HCT116 (cell line): ENCODE measurements at places on chromosomes 4 and X. TPM values are rescaled to one million over a fixed set of nuclear protein-coding genes. Genes with fewer than 3 reads are reported as not detected.

DNA sequence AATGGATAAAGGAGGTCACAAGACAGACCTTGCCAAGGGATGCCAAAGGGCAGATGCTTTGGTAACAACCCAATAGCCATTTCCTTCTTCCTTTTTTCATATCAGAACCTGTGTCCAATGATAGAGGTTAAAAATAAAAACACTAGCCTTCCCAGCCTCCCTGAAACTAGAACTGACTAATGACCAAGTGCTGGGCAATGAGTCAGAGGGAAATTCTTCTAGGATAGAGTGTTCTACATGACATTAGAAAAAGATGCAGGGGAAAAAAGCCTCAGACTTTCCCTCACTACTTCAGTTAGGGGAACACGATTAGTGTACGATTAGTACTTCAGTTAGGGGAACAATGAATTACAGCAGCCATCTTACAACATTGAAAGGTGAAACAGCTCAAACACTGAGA is 29.3 kb upstream of the FAM47C start:
- DNase-seq: no peak

DNA sequence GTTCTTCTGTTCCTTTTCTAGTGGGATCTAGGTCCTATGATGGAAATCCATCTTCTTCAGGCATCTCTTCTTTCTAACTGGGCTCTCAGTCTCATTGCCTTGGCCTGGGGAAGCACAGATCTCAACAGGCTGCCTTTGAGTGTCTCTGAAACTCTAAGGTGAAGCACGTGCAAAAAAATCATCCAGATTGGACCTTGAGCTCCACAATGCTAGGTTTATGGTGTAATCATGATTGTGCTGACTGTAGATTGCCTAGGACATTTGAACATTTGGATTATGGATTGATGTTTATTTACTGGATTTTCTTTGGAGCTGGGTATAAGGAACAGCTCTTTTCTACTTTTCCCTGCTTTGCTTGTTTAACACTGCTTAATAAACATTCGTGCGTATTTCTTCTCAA is 191.5 kb upstream of the NR3C2 start:
- no peak for DNase-seq

DNA sequence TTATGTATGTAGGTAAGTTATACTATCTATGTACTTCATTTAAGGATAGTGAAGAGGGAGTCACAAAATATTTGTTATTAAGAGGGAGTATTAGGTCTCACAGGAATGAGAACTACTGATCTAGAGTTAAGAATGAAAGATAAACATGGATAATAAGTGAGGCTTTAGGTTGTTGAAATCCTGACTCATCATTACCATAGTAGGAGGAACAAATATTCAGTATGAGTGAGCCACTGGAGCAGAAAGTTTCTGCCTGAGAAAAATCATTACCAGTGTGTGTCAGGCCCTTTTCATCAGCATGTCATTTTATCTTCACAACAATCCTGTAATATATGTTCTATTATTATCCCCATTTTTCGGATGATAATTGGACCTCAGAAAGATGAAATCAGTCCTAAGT is 27.2 kb upstream of the IGSF1 start:
- DNase-seq: no peak

DNA sequence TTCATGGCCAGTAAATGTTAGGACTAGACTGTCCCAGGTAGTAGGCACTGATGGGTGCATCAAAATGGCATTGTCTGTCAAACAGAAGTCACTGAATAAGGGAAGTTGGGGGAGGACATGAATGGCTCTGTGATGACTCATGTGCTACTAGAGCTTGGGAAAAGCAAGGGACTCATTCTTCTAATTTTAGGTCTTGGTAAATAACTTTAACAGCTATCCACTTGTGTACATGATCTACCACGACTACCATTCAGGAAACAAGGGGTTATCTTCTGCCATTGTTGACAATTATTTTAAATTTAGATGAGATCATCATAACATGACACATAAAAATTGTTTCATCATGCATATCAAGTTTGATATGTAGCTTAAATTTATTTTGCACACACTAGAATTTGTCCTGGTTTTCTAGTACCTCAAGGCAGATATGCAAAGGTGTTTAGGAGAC is 6.3 kb downstream of the AREG start:
- DNase-seq: no peak

GRCh38 chr4:89308161-89308500 is 531 bp upstream of the GPRIN3 start:
- DNase-seq: no peak

GRCh38 chrX:148290041-148290440 is 210.4 kb upstream of the AFF2 start:
- no peak for DNase-seq

DNA sequence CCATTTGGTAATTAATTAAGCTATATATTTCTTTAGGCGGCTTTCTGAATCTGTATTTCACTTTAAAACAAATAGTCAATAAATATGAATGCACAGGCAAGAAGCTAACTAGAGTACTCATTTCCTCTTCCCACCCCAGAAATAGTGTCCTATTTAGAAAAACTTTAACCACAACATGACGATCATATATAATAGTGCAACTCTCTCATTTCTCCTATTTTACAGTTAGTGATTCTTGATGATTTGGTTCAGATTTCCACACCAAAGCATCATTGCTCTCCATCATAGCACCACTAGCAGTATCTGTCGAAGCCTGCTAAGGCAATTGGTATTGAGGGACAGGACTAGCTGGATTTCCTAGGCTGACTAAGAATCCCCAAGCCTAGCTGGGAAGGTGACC is 184.0 kb upstream of the GALNTL6 start:
- no peak for DNase-seq

SPACA5 gene
- not detected for total RNA-seq

GRCh38 chrX:112545051-112545450 is 134.7 kb downstream of the LHFPL1 start:
- no peak for DNase-seq

- DNase-seq: no peak
Observed at GRCh38 chrX:40012039-40012867, 85.5 kb downstream of the BCOR start.

- no peak for DNase-seq
Observed at GRCh38 chr4:1057403-1057745, 45.9 kb downstream of the FGFRL1 start.

TCEAL7 gene
- total RNA-seq: 0.20 TPM

L1CAM gene
- 14.8 TPM for total RNA-seq

GPC4 gene
- 9.7 TPM for total RNA-seq

DNA sequence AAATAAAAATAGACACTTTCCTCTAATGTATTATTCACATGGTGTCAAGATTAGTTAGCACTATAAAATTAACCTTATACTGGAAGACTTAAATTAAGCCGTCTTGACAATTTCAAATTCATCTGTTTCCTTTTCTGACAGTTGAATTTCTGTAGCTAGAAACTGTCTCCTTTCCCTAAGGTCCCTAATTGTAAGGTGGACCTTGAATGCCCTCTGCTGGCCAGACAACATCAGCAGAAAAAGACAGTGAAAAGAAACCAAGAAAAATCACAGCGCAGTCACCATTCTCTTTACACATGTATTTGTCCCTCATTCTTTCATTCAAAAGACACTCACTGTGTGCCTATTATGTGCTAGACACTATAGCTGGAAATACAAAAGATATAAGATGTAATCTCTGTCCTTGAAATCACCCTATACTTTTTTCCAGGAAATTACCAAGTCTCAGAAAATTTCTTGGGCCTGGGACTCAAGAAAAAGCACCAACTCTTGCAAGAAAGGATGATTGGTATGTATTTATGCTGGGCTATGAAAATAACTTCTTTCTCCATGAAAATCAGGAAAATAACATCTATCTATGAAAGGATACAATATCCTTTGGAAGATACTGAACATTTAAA is 32.7 kb upstream of the AMBN start:
- peak; percentile 35 for DNase-seq

GRCh38 chrX:153533091-153533490 is 15.6 kb downstream of the ATP2B3 start:
- no peak for DNase-seq

DNA sequence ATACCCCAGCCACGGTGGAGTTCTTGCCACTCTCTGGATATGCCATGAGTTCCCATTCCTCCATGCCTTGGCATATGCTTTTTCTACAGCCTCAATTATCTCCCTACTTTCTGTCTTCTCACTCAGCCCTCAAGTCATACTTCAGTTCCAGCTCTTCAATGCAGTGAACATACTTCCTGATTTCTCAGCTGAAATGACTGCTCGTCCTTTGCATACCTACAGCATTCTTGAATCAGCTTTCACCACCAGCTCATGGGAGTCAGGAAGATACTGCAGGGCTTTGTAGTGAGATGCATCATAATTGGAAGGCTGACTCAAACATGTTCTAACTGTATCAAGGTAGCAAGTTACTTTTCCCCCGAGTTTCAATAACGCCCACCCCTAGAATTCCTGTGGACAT is 118.4 kb downstream of the APBB2 start:
- DNase-seq: no peak

CFI gene
- total RNA-seq: 0.84 TPM

DNA sequence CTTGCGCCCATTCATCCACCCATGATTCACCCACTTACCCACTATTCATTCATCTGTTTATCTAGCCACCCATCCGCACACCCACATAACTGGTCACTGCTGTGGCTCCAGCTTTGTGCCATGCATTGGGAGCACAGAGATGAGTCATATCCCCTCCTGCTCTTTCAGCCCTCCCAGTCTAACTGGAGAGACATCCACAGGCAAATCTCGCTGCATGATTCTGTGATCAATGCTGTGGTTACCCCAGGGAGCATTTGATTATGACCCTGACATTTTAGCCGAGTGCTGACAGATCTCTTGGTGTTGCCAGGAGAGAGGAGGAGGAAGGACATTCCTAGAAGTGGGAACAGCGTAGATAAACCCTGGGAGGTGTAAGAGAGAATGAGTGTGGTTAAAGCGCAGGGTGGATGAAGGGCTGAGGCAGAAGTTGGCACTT is 10.4 kb upstream of the PORCN start:
- no peak for DNase-seq

DNA sequence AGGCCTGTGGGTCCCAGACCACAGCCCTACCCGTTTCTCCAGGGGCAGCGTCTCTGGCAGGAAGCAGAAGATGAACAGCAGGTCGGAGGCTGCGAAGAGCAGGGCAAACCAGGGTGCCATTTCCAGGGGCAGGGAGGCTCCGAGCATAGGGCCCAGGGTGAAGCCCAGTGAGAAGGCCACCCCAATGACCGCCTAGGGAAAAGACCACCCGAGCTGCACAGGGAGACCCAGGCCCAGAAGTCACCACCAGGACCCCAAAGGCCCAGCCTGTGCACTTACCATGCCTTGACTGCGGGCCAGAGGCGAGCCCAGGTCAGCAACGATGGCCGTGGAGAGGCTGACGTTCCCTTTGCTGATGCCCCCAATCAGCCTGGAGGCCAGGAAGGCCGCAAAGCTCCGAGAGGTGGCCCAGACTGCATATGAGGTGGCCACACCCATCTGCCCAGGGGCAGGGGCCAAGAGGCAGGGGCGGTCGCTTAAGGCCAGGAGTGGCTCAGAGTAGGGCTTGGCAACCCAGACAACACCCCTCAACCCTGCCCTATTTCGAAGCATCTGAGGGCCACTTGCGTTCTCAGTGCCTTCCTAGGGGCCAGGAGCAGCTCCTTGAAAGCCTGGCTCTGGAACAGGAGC is 30.8 kb downstream of the NOP14 start:
- DNase-seq: no peak

DNA sequence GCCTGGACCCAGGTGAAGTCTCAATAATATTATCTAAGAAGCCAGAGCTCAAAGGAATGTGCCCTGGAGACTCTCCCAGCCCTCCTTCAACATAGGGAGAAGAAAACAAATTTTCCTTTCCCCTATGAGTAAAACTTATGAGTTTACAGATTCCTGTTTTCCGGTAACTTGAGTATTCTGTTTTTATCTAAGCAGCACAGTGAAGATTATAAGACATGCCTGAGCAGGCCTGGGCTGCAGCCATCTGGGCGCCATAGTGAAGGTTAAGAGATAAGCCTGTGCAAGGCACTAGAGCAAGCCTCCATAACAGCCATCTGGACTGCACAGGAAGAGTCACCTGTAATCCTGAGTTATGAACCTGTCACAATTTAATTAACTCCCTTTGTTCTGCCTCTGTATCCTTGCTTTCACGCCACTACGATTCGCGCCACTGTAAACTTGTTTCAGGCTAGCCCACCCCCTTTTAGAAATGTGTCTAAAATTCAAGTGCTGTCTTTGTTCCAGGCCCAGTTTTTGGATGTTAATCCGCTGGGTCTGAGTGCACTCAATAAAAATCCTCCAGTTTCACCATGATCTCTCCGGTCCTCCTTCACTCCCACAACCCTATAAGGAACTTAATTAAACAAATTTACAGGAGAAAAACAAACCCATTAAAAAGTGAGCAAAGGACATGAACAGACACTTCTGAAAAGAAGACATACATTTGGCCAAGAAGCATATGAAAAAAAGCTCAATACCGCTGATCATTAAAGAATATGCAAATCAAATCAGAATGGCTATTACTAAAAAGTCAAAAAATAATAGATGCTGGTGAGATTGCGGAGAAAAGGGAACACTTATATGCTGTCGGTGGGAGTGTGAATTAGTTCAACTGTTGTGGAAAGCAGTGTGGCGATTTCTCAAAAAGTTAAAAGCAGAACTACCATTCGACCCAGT is 189.5 kb downstream of the APBB2 start:
- DNase-seq: peak; percentile 51

IL21 gene
- 0.12 TPM for total RNA-seq

- no peak for DNase-seq
Observed at GRCh38 chr4:76002176-76002575, 5.1 kb downstream of the CXCL9 start.

GK2 gene
- not detected for total RNA-seq

- no peak for DNase-seq
Observed at GRCh38 chrX:70032792-70033191, 16.9 kb downstream of the AWAT2 start.

DNA sequence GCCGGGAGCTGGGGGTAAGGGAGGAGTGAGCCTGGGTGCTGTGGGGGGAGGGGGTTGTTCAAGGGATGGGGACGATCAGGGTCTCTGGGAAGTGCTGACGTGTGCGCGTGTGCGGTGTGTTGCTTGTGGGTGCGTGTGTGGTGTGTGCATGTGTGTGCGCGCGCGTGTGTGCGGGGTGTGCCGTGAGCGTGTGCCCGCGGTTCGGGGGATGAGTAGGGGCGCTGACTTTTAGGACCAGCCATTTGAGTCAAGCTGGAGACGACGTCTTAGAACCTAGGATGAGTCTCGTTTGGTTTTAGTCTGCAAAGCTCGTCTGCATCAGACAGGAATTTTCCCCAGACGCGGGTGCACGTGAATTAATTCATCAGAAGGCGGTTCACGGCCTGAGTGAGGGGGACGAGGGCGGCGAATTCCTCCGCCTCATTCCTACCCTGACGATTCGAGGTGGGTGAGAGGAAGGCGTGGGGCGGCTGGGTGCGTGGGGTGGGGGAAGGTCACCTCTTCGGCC is 950 bp upstream of the TMEM271 start:
- no peak for DNase-seq

DNA sequence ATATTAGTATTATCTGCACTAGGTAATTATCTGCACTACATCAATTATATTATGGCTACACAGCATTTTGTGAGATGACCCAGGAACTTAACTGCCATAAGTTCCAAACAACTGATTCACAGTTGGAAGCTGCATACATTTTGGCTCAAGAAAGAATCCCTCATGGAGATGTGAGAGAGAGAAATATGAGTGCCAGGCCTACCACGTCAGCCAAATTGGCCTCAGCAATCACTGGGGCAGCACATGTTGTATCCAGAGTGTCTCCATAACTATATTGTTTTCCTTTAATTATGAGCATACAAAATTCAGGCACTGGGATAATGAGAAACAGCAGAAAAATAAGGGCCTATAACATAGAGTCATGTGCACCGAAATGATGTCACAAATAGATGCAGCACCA is 174.2 kb upstream of the DMD start:
- no peak for DNase-seq
